ENCODE measurements at places on chromosomes 12 and 14.

DNA sequence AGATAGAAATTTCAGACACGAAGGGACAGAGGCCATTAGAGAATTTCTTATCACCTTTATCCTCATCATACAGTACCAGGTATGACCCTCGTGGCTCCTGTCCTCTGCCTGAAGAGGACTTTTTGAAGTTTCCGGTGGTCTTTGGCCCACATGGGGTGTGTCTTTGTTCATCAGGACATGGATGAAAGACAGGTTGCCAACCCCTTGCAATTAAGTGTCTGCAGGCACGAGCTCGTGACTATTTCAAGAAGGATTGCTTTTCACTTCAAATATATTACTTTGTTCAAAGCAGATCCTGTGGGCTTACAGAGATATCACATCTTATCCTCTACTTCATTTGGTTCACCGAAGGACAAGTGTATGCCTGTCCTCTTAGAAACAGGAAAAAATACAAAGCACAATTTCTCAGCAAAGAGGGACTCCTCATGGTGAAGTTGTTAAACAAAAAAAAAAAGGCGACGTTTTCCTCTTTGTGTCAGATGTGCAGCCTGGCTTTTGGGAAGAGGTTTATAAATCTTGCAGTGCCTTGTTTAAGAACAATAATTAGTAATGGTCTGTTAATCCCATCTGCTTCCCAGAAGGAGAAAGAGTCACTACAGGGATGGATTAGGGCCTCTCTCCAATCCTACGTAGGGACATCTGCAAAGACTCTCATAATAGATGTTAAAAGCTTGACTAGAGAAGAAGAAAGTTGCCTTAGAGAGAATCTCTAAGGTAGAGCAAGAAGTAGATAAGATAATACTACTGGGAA, 13.5 kb upstream of the FAM234B start:
- no peak for DNase-seq

DNA sequence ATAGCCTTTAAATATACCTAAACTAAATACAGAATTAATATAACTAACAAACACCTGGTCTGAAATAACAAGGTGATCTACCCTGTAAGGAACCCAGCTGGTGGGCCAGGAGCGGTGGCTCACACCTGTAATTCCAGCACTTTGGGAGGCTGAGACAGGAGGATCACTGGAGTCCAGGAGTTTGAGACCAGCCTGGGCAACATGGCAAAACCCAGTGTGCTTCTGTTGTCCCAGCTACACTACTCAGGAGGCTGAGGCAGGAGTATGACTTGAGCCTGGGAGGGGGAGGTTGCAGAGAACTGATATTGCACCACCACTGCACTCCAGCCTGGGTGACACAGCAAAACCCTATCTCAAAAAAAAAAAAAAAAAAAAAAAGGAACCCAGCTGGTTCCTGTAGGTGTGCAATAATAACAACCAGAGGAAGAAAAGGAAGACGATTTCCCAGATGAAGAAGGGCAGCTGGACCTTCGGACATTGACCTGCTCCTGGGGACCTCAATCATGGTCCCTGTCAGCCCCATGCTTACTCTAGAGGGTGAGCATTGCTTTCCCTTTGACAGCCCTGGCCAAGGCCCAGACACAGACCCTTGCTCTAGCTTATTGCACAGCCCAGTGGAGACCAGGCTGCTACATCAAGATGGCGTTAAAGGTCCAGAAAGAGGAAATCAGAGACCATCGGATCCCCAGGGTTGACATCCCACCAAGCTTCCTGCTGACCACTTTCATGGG, 5.4 kb downstream of the FOS start:
- DNase-seq: no peak

DNA sequence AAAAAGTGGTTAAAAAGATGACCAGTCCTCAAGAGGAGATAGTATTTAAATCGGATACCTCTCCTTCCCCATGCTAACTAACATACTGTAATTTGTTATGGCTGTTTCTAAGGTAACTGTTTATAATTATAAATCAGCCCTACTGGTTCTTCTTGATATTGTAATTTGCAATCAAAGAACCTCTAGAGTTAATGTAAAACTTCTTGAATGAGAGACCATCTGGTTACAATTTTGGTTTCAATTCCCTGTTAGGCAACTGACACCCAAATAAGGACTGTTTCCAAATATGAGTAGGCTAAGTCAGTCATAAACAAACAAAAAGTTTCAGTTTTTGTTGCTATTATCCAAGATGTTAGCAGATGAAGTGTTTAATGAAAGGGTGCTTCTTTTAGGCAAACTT, 120.2 kb upstream of the DNM1L start:
- DNase-seq: no peak

- no peak for DNase-seq
Measured at GRCh38 chr14:31945074-31945613, 132.0 kb upstream of the ARHGAP5 start.

- DNase-seq: no peak
Measured at GRCh38 chr12:31106101-31106803, 32.6 kb downstream of the DDX11 start.

- DNase-seq: no peak
Measured at GRCh38 chr12:130456375-130457199, 118.9 kb downstream of the PIWIL1 start.

GRCh38 chr12:48023386-48023785, 19.1 kb upstream of the COL2A1 start:
- DNase-seq: peak; percentile 69

- DNase-seq: no peak
Measured at GRCh38 chr12:109389146-109389545, 41.4 kb downstream of the MYO1H start.

GRCh38 chr14:86539361-86540070, 1009.6 kb downstream of the FLRT2 start:
- no peak for DNase-seq

DNA sequence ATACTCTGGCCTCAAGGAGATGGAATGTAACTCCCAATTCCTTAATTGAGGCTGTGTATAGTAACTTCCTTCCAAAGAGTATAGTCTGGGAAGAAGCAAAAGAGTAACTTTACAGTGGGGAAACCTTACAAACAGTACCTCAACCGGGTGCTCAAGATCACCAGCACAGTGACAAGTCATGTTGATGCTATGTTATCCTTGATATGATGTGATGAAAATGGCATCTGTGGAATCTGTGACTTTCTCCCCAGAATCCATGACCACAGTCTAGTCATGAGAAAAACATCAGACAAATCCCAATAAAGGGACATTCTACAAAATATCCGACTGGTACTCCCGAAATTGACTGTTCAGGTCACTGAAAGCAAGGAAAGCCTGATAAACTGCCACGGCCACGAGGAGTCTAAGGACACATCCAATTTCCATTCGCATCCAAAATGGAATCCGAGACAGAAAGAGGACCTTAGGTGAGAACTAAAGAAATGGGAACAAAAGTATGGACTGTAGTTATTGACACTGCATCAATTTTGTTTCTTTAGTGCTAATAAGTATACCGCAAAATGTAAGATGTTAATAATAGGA, 97.3 kb upstream of the FRMD6 start:
- DNase-seq: no peak

DNA sequence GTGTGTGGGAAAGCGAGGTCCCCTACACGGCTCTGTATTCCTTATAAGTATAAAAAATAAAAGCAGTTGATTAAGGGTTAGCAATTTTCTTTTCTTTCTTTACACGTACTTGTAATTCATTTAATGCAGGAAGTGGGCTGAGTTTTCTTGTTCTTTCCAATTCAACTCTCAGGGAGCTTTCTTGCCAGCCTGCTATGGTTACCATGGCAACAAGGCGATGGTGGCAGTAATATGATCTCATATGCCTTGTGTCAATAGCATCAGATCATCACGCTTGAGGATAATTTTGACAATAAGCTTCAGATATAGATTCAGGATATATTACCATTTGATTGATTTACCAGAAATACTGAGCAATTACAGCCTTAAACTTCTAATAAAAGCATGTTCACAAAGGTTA, 466.5 kb downstream of the APAF1 start:
- peak; percentile 20 for DNase-seq

DNA sequence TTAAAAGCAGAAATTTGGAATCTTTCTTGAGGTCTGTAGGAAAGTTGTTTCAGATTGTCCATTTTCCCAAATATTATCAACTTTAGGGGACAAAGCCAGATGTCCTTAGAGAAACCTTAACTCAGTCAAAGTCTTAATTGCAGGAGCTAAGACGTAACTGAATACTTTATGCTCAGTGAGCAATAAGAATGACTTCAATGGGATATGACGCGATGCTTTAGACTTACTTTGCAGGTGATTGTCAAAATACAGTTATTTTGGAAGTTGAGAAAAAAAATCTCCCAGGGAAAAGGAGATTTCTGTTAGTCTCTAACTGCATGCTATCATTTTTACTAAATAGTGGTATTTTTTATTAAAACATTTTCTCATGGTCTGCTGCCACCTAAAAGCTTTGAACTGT, 750.9 kb upstream of the STXBP6 start:
- no peak for DNase-seq

DNA sequence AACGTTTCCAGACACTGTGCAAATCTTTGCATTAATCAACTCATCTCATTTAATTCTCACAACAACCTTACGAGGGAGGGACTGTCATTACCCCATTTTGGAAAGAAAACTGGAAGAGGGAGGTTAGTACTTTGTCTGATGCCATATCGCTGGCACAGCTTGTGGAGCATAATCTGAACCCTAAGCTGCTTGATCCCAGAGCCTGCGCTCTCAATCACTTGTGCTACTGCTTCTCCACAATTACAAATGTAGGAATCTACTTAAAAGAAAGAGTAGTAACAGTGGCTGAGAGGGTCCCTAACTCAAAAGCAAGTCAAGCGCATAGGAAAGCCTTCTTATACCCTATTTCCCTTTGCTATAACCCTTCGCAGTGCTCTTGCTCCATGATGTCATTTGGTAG, 3.2 kb downstream of the EFS start:
- no peak for DNase-seq
